Islet precursor cell (in vitro differentiated cells): ENCODE measurements at places on chromosomes 2 and 18.
A peak's percentile ranks its signal among the peaks of the same experiment; 100 is the strongest.

GRCh38 chr2:200744201-200744602 is 67.5 kb upstream of the BZW1 start:
- no peak for DNase-seq

DNA sequence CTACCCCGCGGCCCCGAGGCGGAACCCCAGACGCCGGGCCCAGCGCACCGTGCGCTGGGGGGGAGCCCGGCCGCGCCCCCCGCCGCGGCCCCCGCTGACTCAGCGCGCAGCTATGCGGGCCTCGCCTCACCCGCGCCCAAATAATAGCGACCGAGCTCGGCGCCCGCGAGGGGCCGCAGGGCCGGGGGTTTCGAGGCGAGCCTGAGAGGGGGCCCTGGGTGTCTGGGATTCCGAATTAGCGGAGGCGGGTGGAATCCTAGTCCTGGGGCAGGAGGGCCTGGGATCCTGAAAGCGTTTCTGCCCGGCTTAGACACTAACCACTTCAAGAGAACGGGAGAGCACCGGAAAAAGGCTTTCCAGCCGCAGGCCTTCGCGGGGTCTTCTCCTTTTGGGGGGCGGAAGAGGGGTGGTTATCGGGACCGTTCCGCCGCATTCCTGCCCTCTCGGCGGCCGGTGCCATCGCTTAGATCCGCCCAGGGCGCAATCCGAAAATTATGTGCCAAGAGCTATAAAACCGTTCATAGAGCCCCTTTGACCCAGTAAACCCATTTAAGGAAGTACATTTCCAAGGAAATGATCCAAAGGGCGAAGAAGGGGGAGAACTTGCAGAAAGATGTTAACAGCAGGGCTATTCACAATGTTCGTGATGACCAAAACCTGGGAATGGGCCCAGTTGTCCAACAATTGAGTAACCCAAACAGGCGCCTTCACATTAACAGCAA is 681 bp upstream of the ROCK2 start:
- DNase-seq = peak; percentile 89

DNA sequence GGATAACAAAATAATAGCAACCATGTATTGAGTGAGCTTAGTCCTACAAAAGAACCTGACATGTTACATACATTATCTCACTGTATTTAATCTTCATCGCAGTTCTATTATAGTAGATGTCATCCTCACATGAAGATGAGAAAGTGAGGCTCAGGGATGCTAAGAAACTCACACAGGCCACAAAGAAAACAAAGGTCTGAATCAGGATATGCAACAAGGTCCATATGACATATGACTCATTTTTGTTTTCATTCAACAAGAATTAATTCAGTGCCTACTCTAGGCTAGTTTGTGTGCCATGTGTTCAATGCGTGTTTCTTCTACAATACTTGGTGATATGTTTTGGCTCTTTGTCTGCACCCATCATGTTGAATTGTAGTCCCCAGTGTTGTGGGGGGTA is 219.7 kb upstream of the EPHA4 start:
- no peak for DNase-seq

DNA sequence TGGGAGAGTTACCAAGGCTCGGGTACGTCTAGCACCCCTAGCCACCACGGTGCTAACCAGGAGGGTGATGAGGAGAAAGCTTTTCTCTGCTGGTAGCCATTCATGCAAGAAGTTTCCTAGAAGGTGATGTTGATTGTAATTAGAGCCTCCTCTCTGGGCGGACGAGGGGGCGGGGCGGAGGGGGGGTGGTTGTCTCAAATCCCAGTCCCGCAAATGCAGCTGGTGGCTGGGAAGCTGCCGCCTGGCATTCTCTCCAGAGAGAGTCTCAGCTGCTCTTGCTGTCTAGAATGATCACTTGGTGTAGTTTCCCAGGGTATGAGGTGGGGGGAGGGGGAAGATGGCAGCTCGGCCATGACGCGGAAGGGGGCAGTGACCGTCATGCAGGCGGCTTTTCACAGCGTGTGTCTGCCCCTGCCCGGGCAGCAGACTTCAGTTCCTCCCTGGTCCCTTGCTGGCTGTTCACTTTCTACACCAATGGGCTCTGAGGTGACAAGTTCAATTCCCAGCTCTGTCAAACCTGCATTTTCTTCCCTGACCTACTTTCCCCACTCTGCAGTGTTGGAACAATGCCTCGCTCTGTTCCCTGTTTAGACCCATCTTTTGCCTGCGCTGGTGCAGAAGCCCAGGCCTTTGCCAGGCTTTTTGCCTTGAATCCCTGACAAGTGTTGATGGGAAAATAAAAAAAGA is 61.5 kb upstream of the KLF7 start:
- peak; percentile 87 for DNase-seq

DNA sequence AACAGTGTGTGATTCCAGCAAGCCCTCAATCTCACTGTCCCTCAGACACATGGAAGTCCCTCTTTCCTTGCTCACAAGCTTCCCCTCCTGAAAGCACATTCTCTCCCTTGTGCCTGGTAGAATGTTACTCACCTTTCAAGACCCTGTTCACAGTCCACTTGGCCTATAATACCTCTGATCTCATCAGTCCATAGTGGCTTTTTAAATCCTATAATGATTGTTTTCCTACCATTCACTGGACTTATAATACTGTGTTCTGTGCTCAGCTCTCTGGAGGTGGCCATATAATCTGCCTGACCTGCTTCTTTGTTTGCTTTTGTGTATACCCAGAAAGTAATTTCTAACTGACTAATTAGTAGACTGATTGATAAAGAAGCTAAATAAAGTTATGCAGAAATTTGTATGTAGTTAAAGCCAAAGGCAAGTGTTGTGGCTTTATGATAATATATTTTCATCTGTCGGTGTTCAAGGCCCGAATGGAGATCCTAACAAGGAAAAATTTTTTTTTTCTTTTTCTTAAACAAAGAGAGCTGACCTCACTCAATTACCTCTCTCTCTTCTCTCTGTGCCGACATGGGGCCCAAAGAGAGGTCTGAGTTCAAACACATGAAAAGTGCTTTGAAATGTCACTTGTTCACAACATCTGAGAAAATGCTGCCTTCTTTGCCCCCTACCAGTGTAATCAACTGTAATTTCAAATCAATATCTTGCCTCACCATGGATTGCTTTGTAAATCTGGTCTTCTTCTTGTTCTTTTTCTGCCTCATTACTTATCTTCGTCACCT is 1033.0 kb upstream of the PIK3C3 start:
- no peak for DNase-seq

DNA sequence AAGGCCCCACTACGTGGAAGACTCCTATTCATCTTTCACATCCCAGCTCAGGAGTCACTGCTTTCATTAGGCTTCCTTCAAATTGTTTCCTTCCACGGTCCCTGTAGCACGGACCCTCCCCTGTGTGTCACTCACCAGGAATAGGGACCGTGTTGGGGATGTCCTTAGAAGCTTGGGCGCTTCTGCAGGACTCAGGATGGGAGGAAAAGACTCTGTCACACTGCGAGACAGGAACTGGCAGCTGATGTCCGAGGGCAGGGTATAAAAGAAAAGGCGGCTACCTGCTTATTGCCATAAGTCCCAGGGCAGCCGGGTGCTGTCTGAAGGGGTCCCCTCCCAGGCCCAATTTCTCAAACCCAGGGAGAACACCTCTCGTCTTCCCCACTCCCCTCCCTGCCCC is 79.1 kb downstream of the BCL2L11 start:
- peak; percentile 50 for DNase-seq

DNA sequence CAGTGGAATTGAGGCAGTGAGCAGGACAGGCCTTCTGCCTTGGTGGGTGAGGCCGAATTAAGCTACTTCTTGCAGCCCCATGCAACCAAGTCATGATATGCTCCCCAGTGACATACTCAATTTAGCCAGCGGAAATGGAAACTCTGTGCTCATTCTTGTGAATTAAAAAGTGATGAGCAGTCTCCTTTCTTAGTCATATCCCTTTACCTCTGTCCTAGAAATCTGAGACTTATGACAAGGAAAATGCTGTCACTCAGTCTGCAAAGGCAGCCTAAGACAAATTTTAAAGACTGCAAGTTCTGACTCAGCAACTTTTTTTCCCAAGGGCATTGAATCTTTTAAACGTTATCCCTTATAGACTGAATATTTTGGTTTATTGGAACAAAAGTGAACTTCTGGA is 218.2 kb downstream of the SH3BP4 start:
- no peak for DNase-seq

DNA sequence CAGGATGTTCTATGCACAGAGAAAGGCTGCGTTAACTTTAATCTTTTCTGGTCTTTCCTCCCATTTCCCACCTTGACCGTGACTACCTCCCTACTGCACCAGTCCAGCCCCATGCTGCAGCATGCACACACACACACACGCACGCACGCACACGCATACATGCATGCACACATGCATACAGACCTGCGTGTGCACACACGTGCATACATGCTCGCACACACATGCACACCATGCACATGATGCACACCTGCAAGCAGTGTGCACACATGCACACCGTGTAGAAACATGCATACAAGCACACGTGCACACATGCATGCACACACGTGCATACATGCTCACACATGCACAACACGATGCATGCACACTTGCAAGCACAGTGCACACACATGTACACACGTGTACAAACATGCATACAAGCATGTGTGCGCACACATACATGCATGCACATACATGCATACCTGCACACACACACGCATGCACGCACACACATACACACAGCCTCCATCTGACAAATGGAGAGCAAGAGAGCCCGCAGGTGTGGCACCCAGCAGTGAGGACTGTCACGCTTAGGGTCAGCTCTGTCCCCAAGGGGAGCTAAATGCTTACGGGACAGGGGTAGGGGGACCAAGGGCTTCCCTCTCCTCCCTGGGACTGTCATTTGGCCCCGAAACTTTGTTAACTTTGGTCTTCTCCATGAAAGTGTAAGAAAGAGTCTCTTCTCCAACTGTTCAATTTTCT is 18.2 kb downstream of the SNORC start:
- peak; percentile 27 for DNase-seq

DNA sequence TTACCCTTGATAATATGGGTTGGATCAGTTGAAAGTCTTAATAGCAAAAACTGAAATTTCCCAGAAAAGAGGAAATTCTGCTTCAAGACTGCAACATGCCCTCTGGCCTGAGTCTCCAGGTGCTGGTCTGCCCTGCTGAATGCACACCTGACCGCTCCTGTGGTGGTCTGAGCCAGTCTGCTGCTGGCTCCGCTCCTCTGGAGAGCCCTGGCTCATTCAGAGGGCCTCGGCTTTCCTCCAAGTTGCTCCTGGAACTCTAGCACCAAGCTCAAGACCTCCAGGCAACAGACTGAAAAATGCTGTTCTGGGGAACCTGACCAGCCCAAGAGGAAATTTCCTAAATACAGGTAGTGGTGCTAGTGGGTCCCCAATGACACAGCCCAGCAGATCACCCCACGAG is 64.8 kb downstream of the DIPK1C start:
- no peak for DNase-seq

DNA sequence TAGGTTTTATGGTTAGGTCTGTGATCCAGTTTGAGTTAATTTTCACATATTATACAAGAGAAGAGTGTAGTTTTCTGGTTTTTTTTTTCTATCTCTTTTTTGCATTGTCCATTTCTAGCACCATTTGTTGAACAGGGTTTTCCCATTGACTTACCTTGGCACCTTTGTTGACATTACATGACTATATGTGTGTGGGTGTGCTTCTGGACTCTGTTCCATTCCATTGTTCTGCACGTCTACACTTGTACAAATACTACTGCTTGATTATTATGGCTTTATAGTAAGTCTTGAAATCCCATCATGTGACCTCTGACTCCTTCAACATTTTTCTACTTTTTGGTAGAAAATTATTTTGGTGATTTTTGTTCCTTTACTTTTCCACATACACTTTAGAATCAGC is 38.7 kb downstream of the UBE2F start:
- no peak for DNase-seq
